ENCODE measurements at places on chromosomes 13 and 19.

- DNase-seq: no peak
Measured at GRCh38 chr19:17450264-17451075, 2.0 kb upstream of the TMEM221 start.

DNA sequence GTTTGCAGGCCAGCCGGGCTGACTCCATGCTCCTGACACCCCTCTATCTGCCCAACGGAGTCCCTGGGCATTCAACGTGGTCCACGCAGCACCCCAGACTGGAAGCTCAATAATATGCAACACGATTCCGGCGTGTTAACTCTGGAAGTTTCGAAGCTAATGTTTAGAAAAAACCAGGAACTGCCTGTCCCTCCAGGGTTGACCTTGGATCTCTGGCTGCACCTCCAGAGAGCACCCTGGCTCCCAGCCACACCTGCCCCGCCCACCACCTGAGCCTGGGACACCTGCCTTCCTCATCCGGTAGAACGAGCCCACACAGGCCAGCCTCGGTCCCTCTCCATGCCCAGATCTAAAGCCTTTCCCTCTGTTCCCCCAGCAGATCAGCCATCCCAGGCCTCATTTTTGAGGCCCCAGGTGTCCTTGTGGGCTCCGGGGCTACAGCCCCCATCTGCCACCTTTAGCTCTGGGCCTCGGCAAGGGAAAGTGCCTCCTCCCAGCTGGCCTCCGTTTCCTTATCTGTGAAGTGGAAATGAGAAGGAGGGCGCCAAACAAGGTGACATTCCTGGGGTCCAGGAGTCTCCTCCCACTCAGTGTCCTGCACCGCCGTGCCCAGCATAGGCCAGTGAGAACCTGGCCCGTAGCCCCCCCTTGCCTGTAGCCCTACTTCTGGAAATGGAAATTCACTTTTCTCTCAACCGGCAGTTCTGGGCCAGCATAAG is 38.7 kb downstream of the KLF2 start:
- no peak for DNase-seq

- no peak for DNase-seq
Measured at GRCh38 chr19:46555628-46556280, 45.4 kb upstream of the CALM3 start.

DNA sequence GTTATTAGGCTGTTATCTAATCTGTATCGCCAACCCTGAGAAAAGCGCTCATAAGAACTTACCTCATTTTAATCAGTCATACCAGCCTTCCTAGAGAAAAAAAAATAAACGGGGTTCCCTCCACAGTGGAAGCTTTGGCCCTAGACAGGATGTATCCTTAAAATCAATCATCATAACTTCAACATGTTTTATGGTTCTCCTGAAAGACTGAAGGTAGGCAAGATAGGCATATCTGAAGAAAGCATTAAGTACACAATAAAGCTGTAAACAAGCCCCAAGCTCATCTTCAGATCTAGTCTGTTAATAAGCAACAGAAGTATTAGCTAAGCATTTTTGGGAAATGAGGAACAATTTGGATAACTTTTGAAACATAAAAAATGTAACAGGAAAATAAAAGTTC is 18.7 kb upstream of the SERP2 start:
- DNase-seq: no peak

GRCh38 chr13:50682966-50683365 is 160.5 kb downstream of the DLEU7 start:
- DNase-seq: no peak

- no peak for DNase-seq
Measured at GRCh38 chr19:34319230-34319585, 45.8 kb upstream of the GPI start.

DNA sequence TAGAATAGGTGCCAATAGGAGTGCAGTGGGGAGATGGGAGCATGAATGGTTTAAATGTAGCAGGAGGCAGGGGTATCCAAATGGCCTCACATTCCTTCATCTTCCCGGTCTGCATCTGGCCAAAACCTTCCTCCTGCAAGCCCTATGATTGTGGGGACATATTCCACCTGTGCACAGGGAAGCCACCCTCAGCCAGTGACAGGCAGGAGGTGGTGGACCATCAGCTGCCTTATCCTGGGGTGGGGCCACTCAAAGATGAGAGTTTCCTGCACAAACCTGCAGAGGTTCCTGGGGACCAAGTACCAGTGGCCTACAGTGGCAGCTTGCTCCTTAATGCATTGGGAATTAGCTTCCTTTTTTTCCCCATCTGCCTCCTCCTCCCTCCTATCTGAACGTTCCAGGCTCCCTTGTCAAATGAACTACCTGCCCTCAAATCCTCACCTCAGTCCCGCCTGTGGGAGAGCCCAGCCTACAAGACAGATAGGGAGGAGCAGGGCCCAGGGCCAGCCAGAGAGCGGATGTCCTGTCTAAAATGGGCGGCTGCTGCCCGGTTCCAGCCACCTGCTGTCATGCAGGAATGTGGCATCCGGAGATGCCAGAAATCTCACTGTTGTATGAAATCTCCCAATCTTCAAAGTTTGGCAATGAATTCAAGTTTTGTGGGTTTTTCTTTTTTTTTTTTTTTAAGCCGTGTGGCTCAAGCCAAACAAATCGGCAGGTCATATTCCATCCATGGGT is 85.0 kb downstream of the TSHZ3 start:
- no peak for DNase-seq

- peak; percentile 36 for DNase-seq
Measured at GRCh38 chr13:50082426-50083281, 67.4 kb downstream of the KCNRG start.

- no peak for DNase-seq
Measured at GRCh38 chr19:46133101-46133627, 8.7 kb upstream of the IGFL3 start.

DNA sequence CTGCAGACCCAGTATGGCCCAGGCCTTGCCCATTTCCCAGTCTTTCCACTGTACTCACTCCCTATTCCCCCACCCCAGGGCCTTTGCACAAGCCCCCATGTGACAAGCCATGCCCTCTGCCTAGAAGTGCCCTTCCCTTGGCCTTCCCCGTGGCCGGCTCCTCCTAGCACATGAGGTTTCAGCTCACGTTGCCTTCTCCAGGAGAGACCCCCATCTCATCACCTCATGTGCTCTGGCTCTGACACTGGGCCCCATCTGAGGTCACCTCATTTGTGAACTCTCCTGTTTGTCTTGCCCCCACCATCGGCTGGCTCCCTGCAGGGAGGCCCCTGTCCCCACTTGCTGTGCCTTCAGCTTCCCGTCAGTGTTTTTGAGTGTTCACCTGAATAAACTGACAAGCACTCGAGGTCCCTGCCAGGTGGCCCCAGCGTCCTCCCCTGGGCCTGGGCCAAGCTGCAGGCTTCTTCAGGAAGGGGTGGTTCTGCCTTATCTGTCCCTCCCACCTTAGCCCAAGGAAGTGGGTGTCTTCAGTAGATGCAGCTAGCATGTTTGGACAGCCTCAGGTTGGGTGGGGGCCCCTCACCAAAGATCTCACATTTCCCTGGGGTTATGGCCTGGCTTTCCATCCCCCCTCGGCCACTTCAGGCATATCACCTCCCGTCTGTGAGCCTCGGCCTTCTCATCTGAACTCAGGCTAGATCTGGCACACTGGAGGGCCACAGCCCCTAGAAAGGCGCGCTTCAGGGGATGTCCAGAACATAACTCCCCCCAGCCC is 3.8 kb upstream of the SLC25A42 start:
- no peak for DNase-seq

DNA sequence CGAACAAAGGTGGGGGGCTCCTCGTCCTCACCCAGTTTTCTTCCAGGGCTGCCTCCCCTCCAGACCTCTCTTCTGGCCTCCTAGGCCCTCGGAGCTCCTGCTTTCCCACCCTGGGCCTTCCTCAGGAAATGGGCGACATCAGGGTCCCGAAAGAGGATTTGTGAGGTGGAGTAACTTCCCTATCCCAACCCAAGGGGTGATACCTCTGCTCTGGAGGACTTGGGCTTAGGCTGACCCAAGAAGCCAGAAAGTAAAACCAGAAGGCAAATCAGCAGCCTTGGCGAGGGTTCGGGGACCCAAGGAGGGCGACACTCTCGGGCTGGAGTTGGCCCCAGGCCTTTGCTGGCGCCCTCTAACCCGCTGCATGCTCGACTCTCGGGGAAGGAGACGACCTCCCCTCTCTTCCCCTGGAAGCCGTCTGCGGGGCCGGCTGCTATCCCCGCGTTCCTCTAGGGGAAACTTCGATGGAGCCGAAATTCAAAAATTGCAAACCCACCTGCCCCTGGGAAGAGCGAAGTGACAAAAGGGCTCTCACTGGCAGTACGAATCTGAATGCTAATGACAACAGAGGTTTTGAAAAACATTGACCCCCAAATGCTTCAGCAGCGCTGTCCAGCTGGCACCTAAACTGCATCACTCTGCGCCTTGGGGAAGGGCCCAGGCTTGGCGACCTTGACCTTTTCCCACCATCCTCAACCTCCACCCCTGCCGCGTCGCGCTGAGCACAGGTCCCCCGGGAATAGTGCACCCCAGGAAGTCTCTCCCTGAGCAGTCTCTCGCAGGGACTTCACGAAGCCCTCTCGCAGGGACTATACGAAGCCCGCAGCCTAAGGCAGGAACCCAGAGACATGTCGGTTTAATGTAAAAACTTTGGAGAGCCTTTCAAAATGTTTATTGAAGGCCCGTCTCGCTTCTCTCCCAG is 2.4 kb downstream of the PDX1 start:
- DNase-seq: no peak

- no peak for DNase-seq
Measured at GRCh38 chr13:41995336-41995735, 34.4 kb upstream of the VWA8 start.

DNA sequence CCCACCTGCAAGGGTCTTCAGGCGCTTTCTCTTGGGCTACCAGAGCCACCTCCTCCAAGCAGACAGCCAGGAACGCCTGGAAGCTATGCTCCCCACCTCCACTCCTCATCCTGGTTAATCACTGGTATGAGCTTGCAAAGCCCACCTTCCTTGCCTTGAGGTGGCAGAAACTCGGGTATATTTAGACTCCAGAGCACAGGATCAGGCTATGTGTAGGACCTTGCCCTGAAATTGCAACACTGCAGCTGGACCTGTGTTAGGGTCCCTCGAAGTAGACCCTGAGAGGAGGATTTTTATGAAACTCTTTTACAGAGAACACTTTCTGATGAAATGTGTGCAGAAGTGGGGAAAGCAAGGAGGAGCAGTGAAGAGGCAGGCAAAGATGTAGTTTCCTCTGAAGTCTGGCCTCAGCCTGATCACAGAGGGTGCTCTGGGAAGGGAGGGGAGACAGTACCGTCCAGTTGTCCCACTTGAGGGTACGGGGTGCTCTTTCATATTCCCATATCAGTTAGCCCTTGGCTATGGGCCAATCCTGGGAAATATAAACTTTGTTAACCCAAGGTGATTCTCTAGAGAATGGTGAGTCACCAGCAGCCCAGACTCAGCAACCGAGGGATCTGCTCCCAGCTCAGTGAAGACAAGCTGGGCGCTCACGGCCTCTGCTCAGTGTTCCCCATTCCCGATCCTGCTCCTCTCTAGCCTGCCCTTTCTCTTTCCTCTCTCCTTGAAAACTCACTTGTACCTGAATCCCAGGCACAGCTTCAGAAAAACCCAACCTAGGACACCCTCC is 157.9 kb downstream of the UQCRFS1 start:
- DNase-seq: no peak

GRCh38 chr13:42741914-42742313 is 39.5 kb upstream of the FAM216B start:
- no peak for DNase-seq

DNA sequence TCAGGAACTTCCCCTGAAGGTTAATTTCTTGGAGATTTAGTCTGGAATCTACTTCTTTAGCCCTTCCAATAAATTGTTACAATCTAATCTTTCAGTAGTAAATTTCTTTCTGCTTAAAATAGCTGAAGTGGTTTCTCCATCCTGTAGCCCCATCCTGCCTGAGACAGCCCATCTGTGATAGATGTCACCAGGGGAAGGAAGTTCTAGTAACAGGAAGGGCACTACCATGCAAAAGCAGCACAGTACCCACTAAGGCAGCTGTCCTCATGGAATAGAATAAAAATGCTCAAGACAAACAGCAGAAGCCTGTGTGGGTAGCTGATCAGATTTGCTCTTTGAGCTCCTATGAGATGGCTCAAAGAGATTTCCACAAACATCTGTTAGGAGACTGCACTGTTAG is 1036.5 kb downstream of the SLITRK5 start:
- DNase-seq: no peak

GRCh38 chr19:18205200-18205892 is 1.5 kb upstream of the RAB3A start:
- peak; percentile 64 for DNase-seq

DNA sequence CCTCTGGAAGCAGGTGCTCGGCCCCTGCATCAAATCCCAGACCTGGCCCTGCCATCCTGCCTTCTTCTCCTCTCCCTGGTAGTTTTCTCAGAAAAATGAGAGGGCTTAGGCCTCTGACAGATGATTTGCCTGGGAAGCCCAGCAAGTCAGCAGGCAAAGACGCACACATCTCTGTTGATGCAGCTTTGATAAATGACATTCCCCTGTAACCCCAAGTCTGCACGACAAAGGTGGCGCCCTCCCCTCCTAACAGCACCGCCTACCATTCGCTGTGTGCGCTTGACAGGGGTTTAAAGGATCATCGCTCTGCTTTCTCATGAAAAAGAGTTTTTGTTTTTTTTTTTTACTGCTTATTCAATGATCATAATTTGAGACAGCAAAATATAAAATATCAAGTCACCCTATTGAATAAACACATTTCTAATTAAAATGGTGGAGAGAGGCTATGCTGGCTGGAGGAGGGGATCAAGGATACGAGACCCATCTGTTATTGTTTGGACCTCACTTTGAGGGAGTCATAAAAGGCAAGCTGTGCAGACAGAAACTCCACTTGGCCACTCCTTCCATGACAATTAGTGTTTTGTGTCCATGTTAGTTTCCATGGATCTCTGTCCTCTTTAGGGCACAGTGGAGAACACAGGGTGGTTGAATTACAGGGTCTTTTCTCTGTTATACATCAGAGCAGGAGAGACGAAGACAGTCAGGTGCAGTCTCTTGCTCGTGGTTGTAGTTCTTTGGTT is 126.1 kb downstream of the FGF9 start:
- no peak for DNase-seq

GRCh38 chr13:28468023-28468915 is 26.7 kb downstream of the FLT1 start:
- DNase-seq: no peak

DNA sequence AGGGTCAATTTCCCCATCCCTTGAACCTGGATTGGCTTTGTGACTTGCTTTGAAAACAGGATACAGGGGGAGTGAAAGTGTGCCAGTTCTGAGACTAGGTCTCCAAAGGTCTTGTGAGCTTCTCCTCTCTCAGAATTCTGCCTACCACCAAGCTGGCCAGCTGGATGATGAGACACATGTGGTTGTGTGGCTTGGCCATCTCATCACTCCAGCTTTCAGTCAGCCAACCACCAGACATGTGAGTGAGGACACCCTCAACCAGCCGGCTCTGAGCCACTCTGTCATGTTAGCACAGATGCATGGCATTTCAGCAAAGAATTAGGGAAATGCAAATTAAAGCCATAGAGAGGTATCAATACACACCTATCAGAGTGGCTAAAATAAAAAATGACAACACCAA is 29.5 kb downstream of the ENOX1 start:
- DNase-seq: no peak

All from glutamatergic neuron (in vitro differentiated cells).